ENCODE measurements at places on chromosomes 5 and 9.

DNA sequence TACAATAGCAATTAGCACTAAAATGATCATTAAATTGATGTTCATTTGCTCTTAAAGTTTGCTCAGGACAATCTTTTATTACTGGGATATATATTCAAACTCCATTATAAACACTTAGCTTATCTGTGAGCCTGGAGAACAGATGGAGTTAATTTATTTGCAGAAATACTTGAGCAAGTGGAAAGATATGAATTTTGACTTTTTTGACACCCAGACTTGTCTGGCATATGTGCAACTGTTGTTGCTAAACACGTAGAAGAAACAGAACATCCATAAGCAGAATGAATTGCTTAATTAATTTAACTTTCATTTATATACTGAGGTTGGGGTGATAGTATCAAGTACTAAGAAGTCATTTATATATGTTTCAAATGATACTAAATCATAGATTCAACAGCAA lies 820.7 kb upstream of the TYRP1 start:
- no peak for DNase-seq

- DNase-seq, result no peak
Observed at GRCh38 chr9:34049630-34050384, 1.1 kb upstream of the UBAP2 start.

DNA sequence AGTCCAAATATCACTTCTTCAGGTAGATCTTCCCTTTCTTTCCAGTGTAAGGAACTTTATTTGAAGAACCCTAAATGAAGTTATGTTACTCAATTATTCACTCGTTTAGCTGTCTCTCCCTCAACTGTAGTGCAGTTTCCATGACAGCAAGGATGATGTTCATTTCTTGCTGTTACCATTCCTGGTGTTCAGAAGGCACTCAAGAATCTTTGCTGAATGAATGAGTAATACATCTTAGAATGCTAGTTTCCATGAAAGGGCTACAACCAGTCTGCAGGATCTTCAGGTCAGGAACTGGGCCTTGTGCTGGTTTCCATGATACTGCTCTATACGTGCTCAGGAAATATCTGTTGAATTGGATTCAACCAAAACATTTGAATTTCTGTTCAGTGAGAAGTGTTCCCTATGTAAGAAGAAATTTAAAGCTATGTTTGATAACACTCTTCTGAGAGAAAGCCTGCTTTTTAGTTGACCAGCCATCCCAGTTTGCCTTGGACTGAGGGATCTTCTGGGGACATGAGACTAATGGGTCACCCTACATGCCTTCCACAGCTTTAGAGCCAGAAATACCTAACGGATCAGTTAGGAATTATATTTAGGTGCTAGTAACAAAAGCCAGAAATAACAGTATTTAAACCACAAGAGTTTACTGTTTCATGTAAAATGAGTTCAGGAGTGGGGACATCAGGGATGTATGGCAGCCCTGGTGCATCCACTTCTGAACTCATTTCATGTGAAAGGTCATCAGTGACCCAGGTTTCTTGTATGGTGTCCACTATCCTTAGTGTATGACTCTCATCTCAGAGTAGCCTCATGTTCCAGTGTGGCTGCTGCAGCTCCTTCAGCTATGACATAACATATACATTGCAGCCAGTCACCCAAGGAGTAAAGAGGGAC lies 500.1 kb upstream of the SGCD start:
- DNase-seq, result no peak

- DNase-seq, result no peak
Observed at GRCh38 chr5:126268697-126269315, 154.4 kb upstream of the GRAMD2B start.

- DNase-seq, result no peak
Observed at GRCh38 chr9:78133751-78134150, 102.1 kb upstream of the CEP78 start.

GRCh38 chr5:158451993-158452672 lies 593.2 kb upstream of the CLINT1 start:
- no peak for DNase-seq

DNA sequence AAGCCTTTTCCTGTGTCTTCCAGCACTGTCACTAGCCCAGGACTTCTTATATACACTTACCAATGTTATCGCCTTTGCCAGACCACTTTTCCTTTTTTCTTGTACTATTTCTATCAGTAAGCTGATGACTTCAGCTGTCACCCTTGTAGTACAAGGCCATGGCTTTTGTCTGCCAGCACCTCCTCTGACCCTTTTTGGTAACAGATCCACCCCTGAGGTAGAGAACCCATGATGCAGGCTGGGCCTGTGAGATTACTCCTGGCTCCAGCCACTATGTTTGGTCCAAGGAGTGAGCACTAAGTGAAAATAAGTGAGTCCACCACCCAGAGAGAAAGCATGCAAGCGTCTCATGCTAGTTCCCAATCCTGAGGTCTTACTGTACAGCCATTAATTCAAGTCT lies 406.7 kb downstream of the MLLT3 start:
- no peak for DNase-seq

DNA sequence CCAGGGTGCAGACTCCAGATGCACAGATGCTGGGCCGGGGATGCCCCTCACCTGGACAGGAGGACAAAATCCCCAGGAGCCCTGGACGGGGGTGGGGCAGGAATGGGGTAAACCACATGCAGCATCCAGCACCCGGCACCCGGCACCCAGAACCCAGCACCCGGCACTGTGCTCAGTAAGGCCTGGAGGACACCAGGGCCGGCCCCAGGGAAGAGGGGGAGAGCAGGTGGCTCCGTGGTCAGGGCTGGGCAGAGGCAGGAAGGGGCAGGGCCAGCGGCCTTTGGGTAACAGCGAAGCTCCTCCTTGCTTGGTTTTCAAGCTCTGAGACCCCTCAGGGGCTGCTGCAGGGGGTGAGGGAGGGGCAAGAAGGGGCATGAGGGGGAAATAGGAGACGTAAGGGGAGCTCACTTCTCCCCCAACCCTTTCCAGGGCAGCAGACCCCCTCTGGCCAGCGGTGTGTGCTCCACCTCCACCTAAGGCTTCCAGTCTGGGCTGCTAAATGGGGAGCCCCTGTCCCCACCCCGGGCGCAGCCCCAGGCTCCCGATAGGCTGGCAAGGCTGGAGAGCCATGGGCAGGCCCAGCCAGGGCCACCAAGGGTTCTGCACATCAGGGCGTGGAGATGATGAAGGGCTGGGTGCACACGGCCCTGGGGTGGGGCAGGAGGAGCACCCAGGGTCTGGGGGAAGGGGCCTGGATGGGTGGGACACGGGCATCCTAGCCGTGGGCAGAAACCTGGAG lies 17.8 kb upstream of the SLC6A19 start:
- no peak for DNase-seq

DNA sequence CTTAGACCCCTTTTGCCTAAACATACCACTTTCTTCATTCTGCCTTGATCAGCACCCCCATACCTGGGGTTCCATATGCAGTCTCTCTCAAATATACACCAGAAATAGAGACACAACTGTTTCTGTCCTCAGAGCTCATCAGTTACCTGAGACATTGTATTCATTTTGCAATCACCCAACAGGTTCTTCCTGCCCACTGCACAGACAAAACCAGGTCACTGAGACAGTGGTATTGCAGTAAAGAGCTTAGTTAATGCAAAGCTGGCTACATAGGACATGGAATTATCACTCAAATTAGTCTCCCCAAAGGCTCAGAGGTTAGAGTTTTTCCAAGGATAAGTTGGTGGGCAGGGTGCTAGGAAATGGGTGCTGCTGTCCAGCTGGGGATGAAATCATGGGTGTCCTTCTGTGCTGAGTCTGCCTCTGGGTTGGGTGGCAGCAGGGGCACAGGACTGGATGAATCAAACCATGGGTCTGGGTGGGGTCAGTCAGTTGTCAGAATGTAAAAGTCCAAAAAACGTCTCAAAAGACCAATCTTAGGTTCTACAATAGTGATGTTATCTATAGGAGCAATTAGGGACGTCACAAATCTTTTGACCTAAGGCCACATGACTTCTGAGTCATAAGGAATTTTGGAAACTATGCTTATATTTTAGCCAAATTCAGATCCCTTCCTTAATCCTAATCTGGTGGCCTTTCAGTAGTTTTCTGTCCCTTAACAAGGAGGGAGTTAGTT lies 41.0 kb downstream of the KCNV2 start:
- no peak for DNase-seq

DNA sequence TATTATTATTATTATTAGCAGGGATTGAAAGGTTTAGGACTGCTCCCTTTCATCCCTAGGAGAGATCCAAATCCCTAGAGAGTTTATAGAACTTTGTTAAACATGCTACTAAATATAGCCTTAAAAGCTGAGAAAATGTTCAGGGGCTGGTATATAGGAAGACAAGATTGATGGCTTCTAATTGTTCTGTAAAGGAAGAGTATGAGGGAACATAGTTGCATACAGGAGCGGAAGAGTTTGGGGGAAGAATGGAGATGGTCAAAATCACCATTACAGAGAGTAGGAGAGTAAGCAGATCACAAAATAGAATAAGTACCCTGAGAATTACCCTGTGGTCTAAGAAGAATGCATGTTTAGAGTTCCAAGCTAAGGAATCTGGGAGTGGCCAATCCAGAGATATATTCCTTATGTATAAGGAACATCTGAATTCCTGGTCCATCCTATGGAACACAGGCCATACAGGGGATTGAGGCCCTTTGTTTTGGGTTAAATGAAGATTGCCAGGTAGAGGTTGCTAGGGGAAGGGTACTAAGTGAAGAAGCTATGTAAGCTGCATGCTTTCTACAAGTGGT lies 158.0 kb upstream of the APC start:
- DNase-seq, result no peak

DNA sequence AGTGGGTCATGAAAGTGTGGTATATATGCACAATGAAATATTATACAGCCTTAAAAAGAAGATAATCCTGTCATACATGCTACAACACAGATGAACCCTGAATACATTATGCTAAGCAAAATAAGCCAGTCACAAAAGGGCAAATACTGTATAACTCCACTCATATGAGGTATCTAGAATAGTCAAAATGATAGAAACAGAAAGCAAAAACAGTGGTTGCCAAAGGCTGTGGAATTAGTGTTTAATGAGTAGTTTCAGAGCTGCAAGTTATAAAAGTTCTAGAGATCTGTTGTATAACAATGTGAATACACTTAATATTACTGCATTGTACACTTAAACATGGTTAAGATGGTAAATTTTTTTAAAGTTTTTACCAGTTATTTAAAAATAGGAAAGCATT lies 135.0 kb downstream of the OXCT1 start:
- DNase-seq, result no peak

DNA sequence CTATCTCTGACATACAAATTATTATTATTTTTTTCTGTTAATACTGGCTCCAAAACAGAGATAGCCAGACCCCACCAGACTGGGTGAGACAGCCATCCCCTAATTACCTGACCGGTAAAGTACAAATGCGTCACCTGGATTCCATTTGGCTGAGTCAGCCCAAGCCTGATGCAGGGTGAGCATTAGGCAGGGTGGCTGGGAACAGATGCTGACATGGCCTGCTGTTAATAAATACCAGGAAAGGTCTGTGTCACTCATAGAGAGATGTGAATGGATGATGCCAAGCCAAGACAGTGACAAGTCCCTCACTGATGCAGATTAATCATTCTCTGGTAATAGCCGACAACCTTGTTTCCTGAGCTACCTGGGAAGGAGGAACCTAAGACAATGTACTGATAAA lies 183.5 kb downstream of the TRIM32 start:
- no peak for DNase-seq

DNA sequence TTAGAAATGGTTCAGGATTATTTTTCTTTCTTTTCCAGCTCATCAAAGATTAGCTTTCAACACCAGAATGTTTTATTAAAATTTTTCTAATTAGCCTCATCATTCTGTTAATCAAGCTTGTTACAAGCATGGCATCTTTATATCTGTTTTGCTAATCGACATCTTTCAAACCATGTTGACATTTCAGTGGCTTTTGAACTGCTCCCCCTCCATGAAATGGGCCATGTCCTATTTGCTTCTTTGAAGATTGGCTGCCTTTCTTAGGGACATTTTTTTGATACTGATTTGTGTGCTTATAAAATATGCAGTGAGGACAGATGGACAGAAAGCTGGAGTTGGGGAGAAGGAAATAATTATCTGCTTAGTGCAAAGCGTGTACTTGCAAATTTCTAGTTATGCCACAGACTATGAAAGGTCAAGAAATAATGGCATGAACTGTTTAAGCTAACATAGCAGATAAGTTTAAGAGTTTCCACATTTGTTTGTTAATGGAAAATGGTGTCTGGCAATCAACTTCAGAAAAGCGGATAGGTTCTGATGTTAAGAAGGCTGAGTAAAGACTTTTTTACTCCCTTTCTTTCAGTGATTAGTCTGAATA lies 27.5 kb downstream of the BTF3 start:
- DNase-seq, result no peak

GRCh38 chr9:89000371-89000781 lies 9.1 kb downstream of the S1PR3 start:
- no peak for DNase-seq

GRCh38 chr9:136597141-136597885 lies 51.5 kb upstream of the NOTCH1 start:
- no peak for DNase-seq

DNA sequence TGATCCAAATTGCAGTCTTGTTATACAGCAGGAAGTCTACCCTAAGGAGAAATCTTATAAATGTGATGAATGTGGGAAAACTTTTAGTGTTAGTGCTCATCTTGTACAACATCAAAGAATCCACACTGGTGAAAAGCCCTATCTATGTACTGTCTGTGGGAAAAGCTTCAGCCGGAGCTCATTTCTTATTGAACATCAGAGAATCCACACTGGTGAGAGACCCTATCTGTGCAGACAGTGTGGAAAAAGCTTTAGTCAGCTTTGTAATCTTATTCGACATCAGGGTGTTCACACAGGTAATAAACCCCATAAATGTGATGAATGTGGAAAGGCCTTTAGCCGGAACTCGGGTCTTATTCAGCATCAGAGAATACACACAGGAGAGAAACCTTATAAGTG lies 10.4 kb downstream of the ZNF189 start:
- DNase-seq, result no peak

- no peak for DNase-seq
Observed at GRCh38 chr5:138469540-138470321, 4.5 kb downstream of the EGR1 start.

DNA sequence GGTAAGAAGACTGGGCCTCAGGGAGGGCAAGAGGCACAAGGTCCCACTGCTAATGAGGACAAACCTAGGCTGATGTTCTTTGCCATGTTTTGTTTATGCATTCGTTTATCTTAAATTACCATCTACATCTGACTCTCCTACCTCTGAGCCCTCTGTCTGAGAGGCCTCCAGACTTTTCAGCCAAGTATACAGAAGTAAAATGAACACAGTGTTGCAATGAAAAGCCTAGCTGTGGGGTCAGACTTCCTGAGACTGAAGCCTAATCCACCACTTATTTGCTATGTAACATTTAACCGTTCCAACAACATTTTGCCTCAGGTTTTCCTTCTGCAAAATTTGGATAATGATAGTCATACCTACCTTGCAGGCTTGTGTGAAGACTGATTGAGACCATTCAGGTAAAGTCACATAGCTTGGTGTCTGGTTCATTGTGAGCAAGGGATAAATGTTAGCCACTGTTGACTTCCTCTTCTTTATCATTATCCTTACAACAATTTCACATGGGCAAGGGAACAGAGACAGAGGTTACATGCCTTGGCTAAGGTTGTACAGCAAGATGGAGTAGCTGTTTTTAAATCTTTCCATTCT lies 374.9 kb upstream of the CLINT1 start:
- DNase-seq, result no peak

Data from activated CD4-positive, alpha-beta T cell treated with anti-CD3 and anti-CD28 coated beads for 24 hours (primary cell).